Activated T-helper 2 cell treated with anti-CD3 and anti-CD28 coated beads, Interferon-gamma antibody, Interleukin-2, Interleukin-4, amounts not matched to agents 10 μg/mL and 5 μg/mL and 100 μg/mL, durations not matched to agents 14 hours and 24 hours and 36 hours (primary cell): ENCODE measurements at places on chromosomes 7 and 10.

DNA sequence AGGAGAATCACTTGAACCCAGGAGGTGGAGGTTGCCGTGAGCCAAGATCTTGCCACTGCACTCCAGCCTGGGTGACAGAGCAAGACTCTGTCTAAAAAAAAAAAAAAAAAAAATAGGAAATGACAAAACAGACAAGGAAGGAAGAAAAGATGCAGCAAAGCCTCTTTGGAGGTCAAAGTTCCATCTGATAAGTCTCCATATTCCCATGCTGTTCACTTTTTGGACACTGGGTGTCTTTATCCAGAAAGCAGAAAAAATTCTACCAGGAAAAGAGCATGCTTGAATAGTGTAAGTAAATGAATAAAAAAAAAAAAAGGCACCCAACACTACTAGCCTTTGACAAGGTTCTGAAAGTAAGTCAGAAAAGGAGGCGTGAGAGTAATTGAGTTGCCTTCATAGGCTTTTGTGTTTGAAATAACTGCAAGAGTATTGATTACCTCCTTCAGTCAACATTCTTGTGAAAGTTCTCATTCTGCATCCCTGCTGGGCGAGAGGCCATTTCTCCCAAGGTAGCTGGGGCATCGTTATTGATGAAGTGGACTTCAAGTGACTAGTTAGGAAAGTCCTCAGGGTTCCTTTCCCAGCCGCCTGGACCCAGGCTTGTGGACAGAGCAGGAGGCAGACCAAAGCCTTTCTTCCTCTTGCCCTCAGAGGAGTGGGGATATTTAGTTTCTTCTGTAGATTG, 133.3 kb upstream of the KIF5B start:
- H3K4me1 ChIP-seq = peaks cover 4% of the 10 kb centered on the region
- no peak for DNase-seq
- no peak overlapping the region for H3K4me3 ChIP-seq

DNA sequence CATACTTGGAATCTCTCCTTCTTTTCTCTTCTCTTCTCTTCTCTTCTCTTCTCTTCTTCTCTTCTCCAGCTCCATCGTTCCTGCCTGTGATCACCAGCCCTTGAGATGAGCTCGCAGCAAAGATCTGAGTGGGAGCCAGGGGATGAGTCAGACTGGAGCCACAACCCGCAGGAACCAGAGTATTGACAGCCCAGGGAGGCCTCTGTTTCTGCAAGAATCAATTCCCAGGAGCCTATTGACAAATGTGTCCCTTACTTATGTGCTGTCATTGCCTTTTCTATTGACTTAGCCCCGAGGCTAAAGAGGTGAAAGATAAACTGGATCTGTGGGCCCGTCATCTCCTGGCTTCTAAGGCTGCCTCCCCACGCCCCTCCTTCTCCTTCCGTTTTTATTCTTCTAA, 13.1 kb upstream of the HABP2 start:
- H3K27me3 ChIP-seq = peaks cover 2% of the 10 kb centered on the region
- H3K4me3 ChIP-seq = no peak overlapping the region
- no peak overlapping the region for H3K27ac ChIP-seq
- no peaks in the 10 kb centered on the region for H3K36me3 ChIP-seq
- DNase-seq = no peak
- no peaks in the 10 kb centered on the region for H3K4me1 ChIP-seq

DNA sequence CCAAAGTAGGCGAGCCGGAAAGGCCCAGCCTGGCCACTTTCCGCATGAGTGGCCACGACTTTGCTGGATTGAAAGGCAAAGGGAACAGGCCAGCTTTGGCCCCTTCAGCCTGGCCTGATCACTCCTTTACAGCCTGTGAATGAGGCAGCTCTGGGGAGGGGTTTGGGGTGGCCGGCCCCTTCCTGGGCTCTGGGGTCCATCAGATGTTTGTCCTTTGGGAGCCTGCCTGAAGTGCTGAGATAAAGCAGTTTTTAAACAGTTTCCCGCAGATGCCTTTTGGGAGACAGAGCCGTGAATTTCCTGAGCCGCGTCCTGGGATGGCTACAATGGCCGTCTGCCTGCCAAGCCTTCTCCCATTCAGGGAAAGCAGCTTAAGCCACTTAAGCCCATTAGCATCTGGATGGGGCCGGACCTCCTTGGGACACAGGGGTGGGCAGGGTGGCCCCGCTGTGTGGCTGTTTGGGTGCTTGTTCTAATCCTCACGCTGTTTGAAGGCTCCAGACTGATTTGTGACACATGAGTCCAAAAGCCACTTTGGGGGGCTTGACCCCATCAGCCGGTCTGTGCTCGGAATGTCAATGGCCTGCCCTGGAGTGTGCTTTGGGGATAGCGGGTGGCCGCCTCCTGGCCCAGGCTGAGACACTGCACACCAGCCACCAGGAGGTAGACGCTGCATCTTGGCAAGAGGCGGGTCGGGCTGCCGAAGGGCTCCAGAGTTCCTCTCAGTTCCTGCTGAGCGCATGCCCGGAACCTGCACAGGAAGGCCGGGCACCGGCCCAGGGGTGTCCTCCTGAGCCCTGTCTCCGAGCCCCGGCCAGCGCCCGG, 38.9 kb downstream of the NKX6-2 start:
- no peaks in the 10 kb centered on the region for H3K27me3 ChIP-seq
- H3K4me1 ChIP-seq = no peaks in the 10 kb centered on the region
- DNase-seq = no peak

GRCh38 chr10:30782537-30783461, 153.2 kb upstream of the LYZL2 start:
- no peaks in the 10 kb centered on the region for H3K36me3 ChIP-seq
- peak overlapping the region; percentile 26 for H3K27ac ChIP-seq
- peaks cover 11% of the 10 kb centered on the region for H3K27me3 ChIP-seq
- no peak overlapping the region for H3K4me3 ChIP-seq
- peaks cover 23% of the 10 kb centered on the region for H3K4me1 ChIP-seq

GRCh38 chr10:58158806-58159205, 108.9 kb downstream of the IPMK start:
- DNase-seq = no peak
- no peaks in the 10 kb centered on the region for H3K36me3 ChIP-seq
- no peak overlapping the region for H3K27ac ChIP-seq
- no peaks in the 10 kb centered on the region for H3K4me1 ChIP-seq

DNA sequence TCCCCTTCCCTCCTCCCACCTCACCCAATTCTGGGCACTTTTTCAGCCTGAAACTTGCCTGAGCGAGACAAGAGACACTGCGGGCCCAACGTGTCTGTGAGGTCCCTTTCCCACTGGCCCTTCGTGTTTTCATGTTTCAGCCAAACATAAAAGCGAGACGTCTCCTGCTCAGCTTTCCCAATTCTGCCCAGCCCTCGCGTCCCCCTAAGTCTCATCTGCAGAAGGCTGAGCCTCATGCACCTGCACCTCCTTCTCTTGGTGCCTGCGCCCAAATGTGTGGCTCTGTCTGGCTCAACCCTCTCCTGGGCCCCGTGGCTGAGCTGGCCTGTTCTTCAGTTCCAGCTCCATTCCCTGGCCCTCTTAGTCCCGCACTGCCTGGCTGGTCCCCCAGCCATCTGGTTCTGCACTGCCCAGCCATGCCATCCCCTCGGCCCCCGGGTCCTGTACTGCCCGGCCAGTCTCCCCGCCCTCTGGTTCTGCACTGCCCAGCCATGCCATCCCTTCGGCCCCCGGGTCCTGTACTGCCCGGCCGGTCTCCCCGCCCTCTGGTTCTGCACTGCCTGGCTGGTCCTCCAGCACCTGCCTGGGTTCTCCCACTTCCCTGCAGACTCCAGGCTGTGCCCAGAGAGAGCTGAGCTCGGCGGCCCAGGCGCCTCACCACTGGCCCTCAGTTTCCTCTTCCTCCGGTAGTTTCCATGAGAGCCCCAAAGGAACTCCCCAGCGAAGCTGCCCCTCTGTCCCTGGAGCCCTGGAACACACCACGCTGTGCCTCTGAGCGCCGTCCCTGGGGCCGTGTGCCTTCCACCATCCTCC, 224.1 kb downstream of the DNAJB6 start:
- no peak for DNase-seq
- no peaks in the 10 kb centered on the region for H3K27me3 ChIP-seq
- no peaks in the 10 kb centered on the region for H3K4me1 ChIP-seq
- H3K4me3 ChIP-seq = no peak overlapping the region
- no peak overlapping the region for H3K27ac ChIP-seq

GRCh38 chr10:128481152-128481840, 355.1 kb upstream of the MKI67 start:
- no peaks in the 10 kb centered on the region for H3K27me3 ChIP-seq
- H3K4me3 ChIP-seq = no peak overlapping the region
- H3K4me1 ChIP-seq = no peaks in the 10 kb centered on the region
- no peak for DNase-seq
- no peaks in the 10 kb centered on the region for H3K36me3 ChIP-seq
- H3K27ac ChIP-seq = no peak overlapping the region

GRCh38 chr10:93482145-93482834, at the start of gene MYOF:
MYOF (minus strand) TSS chr10:93482334; CDS start chr10:93482194, 140 bp downstream.
- H3K27me3 ChIP-seq = no peaks in the 10 kb centered on the region
- H3K36me3 ChIP-seq = peaks cover 2% of the 10 kb centered on the region
- H3K4me1 ChIP-seq = peaks cover 27% of the 10 kb centered on the region
- peak within 1 kb of the TSS; percentile 91 for H3K4me3 ChIP-seq
- DNase-seq = peak; percentile 37

DNA sequence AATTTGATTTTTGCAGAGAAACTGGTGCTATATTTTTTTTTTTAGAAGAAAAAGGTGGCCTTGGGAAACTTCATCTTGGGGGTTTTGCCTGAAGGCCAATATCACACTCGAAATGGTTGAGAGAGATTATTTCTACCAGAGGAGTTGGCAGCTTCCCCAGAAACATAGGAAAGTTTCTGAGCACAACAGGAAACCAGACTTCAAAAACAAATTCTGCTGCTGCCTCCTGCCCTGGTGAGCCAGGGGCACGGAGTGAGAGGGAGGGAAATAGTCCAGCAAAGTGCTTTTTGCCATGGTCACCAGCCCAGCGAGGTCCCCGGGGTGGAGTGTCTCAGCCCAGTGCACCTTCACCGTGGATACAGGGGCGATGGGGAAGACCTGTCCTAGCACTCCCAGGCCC, 61.1 kb downstream of the FOXI2 start:
- DNase-seq = no peak
- no peaks in the 10 kb centered on the region for H3K27me3 ChIP-seq
- H3K36me3 ChIP-seq = no peaks in the 10 kb centered on the region
- H3K4me1 ChIP-seq = no peaks in the 10 kb centered on the region

- H3K4me1 ChIP-seq = no peaks in the 10 kb centered on the region
- no peak overlapping the region for H3K4me3 ChIP-seq
- no peaks in the 10 kb centered on the region for H3K27me3 ChIP-seq
- no peaks in the 10 kb centered on the region for H3K36me3 ChIP-seq
Observed at GRCh38 chr10:111410740-111411139, 333.9 kb downstream of the ADRA2A start.

GRCh38 chr7:28419716-28420115, 7.4 kb downstream of the CREB5 start:
- no peaks in the 10 kb centered on the region for H3K4me1 ChIP-seq
- no peaks in the 10 kb centered on the region for H3K36me3 ChIP-seq
- H3K27ac ChIP-seq = no peak overlapping the region

DNA sequence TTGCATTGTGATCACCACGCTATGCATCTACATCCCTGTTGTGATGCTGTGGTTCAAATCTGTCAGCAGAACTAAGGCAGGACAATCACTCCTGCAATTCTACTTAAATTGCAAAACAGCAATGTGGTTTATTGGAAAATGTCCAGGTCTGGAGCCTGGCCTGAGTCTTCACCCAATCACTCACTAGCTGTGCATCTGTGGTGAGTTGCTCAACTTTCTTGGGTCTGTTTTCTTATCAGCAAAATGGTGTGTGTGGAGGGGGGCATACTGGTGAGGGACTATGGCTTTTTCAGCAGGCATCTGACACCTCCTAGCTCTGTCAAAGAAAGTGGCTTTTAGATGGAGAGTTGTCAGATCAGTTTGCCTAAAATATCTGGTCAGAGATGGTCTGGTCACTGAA, 108.3 kb upstream of the FEZF1 start:
- H3K27me3 ChIP-seq = no peaks in the 10 kb centered on the region
- no peaks in the 10 kb centered on the region for H3K4me1 ChIP-seq
- no peaks in the 10 kb centered on the region for H3K36me3 ChIP-seq
- DNase-seq = no peak

GRCh38 chr10:133237241-133237587, 441 bp upstream of the VENTX start:
- H3K36me3 ChIP-seq = no peaks in the 10 kb centered on the region
- peaks cover 57% of the 10 kb centered on the region for H3K27me3 ChIP-seq
- no peak overlapping the region for H3K4me3 ChIP-seq
- peaks cover 13% of the 10 kb centered on the region for H3K4me1 ChIP-seq
- no peak for DNase-seq

GRCh38 chr7:45984386-45985295, 63.6 kb upstream of the IGFBP3 start:
- H3K27ac ChIP-seq = no peak overlapping the region
- H3K36me3 ChIP-seq = no peaks in the 10 kb centered on the region

DNA sequence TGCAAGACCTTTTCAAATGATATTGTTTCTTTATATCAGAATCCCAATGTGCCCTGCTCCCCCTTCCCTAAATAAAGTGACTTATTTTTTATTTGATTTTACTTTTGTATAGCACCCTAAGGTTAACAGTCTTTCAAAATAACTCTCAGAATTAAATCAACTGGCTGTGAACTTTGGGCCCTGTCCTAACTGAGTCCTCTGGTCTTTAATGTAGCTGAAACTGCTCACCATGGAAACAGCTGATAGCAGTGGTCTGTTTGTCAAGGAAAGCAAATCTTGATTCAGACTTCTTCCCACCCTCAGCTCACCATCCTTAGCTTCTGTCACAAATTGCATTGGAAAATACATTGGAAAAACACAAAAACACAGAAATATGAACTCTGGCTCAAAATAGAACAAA, 105.2 kb upstream of the PRPS1L1 start:
- no peak overlapping the region for H3K4me3 ChIP-seq
- H3K36me3 ChIP-seq = no peaks in the 10 kb centered on the region
- H3K27me3 ChIP-seq = peaks cover 2% of the 10 kb centered on the region
- H3K4me1 ChIP-seq = no peaks in the 10 kb centered on the region
- no peak for DNase-seq

DNA sequence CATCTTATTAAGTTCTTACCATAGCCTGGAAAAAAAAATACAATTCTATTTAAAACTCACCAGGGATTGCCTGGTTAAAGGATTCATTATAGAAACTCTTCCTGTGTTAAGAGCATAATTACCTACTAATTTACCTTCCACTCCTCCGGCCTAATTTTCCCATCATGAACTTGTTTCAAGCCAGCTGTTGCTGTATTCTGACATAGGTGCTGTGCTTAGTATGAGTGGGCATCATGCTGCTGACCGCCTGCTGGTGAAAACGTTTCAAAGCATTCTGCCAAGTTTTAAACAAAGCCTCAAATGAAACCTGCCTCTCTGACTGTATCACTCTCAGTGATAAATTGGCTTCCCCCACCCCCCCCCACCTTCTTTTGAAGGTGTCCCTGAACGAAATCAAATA, 47.8 kb upstream of the KCNMA1 start:
- no peak overlapping the region for H3K27ac ChIP-seq
- peaks cover 2% of the 10 kb centered on the region for H3K27me3 ChIP-seq
- H3K4me3 ChIP-seq = no peak overlapping the region
- no peaks in the 10 kb centered on the region for H3K4me1 ChIP-seq

DNA sequence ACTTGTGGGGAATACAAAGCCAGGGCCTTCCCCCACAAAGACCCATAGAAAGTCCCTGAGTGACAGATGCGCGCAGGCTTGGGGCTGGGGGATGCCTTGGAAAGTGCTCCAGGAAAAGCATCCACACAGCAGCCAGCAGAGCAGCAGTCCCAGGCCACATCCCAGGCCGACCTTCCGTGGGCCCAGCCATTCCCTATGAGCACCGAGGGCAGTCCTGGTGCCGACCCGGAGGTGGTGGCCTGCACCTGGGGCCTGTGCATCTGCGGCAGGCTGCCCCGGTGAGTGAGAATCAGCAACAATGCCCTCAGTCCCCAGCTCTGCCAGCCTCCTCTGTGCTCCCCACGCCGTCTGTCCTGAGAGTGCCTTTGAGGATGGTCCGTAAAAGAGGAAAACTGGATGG, 26.4 kb downstream of the ASB13 start:
- no peak overlapping the region for H3K4me3 ChIP-seq
- peaks cover 6% of the 10 kb centered on the region for H3K36me3 ChIP-seq
- no peak overlapping the region for H3K27ac ChIP-seq
- no peak for DNase-seq
- no peaks in the 10 kb centered on the region for H3K4me1 ChIP-seq
- peaks cover 1% of the 10 kb centered on the region for H3K27me3 ChIP-seq
